ENCODE measurements at places on chromosomes 7 and 10. TPM values are rescaled to one million over a fixed set of nuclear protein-coding genes. Genes with fewer than 3 reads are reported as not detected.

GRCh38 chr7:132402751-132403245 is 173.5 kb downstream of the PLXNA4 start:
- DNase-seq: no peak

DNA sequence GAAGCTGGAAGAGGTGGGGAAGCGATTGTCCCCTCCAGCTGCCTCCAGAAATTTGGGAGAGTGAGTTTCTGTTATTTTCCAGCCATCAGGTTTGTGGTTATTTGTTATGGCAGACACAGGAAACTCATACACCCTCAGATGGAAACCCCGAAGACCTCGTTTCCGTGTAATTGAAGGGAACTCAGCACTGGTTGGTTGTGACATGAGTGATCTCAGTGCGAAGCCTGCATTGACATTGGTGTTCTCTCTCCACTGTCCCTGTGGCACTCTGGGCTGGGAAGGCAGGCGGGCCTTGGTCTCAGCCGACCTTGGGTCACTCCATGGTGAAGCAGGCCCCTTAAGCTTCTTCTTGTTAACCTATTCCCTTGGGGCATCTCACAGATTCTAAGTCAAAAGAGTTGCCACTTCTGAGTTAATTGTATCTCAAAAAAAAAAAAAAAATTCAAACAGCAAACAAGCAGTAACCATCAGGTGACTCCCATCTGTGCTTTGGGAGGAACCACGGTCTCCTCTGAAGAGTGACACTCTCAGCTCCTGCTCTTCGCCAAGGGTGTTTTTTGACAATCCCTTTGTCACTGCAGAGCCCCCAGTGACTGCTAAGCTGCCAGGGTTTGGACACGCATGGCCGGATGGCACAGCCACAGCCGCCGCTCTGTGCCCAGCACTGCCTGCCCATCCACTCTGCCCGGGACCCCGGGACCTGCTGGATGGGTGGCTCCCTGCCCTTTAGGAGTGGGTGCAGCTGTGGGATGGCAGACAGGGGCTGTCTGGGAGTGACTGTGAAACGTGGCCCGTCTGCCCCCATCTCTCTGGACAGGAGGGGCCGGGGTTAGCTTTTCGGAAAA is 233.6 kb downstream of the PRPF18 start:
- DNase-seq: no peak

DNA sequence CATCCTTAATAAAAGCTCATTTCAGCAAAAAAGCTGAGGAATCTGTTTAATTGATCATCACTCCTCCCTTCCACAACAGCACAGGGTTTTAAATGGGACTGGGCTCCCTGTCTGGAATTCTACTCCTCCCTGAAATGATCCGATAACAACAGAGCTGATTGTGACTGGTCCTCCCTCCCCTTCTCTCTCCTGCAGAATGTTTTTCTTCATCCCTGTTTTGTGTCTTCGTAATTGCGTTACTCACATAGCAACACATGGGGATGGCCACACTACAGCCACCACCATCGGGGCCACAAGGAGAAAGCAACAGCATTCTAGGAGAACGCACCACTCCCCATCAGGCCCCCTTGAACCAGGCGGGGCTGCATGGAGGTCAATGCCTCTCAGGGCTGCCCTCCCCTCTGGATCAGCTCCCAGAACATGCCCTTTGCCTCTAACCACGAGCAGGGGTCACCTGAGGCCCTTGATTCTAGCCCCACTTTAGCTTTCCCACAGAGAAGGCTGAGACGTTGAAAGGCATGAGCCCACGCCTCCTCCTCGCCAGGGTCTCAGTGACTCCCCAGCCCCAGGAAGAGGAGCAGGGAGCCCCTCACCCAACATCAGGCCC is 152.6 kb downstream of the PLXNA4 start:
- no peak for DNase-seq

DNA sequence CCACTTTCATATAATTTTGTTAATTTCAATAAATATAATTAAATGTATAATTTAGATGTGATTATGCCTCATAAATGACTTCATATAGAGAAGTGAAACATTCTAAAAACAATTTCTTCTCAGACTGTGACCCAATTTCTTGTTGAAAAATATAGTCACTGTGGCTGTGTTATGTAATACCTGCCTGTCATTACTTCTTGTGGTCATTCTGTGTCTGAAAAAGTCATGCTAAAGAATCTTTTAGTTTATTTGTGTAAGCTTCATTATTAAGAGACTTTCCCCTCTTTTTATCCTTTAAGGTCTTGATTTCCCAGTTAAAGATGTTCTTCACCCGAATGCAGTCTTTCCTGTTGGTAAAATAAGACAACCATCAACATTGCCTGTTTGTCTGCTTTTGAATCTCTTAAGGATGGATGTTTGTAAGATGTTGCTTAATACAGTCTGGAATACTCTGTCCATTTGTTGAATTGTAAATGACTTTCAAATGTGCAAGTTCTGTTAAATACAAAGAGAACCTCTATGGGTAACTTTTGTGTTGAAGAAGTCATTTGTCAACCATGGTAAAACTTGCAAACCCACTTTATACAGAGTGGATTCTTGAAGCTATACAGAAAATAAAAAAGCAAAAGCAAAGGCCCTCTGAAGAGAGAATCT is 16.0 kb downstream of the KAT6B start:
- DNase-seq: no peak

DNA sequence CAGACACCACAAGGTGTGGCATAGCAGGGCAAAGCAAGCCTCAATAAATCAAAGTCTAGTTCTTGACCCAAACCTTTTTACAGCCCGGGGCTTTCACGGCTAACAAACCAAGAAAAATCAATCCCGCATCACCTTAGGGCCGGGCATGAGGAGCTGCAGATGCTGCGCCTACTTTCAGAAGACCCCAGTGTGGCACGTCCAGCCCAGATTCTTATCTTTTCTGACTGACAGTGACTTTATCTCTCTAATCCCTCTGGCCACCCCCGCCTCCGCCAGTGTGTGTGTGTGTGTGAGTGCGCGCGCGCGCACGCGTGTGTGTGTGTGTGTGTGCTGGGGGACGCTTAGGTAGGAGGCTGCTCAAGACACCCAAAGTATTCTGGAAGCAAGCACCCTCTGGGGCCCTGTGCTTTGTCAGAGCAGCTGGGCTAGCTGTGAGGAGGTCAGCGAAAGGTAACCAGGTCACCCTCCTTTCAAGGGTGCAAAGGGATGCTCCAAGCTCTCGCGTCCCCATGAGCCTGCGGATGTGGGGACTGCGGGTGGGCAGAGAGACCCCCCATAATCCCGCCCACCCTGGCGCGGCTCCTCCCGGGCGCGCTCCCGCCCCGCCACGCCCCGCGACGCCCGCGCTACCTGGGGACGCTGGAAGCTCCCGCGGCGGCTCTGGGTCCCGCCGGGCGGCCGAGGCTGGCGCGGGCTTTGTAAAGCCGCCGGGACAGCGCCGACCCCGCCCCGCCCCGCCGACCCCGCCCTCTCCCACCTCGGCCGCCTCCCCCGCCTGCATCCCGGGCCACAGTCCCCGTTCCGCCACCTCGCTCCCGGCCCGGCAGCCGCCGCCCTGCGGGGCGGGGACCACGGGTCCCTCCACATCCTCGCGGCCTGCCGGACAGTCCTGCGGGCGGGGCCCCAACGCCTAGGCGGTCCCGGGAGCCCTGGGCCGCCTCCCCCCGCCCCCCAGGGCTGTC is 57.1 kb upstream of the RHOBTB1 start:
- DNase-seq: no peak

- no peak for DNase-seq
These were observed 89.0 kb upstream of the PRPS1L1 start for GRCh38 chr7:18116661-18117060.

Gene CADPS2
- polyA plus RNA-seq: 5.5 TPM

DNA sequence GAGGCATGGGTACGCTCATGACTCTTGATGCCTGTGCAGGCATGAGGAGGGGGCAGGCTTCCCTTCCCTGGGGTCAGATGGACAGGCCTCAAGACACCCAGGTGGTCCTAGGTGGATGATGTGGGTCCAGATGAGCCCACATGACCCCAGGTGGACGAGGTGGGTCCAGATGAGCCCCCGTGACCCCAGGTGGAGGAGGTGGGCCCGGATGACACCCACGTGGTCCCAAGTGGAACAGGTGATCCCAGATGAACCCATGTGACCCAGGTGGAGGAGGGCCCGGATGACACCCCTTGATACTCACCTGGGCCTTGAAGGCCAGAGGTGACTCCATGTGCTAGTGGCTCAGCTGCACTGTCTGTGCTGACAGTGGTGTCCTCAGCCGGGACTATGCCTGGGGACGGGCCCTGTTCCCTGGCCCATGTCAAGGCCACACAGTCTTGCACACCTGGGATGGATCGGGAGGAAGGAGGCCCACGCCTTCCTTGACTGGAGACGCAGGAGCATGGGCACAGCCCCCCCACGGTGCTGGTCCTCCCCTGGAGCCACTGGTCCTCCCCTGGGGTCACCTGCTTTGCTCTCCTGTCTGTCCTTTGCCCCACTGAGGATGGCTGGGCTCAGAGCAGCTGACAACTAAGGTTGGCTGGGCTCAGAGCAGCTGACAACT is 3.2 kb downstream of the PRAP1 start:
- DNase-seq: no peak

- DNase-seq: no peak
These were observed 352.4 kb downstream of the TCERG1L start for GRCh38 chr10:130958981-130959751.

- DNase-seq: no peak
These were observed 113.9 kb downstream of the GLRX3 start for GRCh38 chr10:130250127-130250526.

GRCh38 chr7:89401099-89401498 is 605.6 kb upstream of the TEX47 start:
- no peak for DNase-seq
